Choroid plexus epithelial cell (primary cell): ENCODE measurements at places on chromosomes 12 and 14.

- DNase-seq: no peak
Observed at GRCh38 chr12:47408171-47408871, 297.5 kb downstream of the RPAP3 start.

DNA sequence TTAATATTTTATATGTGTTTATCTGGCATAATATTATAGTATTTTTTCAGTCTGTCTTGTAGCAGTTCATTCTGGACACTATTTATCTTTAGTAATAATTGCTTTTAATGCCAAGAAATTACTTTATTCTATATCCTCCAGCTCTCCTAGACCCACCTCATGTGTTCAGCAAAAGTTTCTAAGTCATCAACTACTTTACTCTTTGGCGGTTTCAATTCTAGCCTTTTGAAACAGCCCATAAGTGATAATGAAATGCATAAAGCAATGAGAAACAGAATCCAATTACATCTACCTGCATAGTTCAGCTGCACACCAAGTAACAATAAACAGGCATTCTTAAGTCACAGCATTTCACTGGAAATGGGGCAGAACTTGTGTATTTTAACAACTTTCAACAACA, 225.5 kb downstream of the SLC25A21 start:
- no peak for DNase-seq

DNA sequence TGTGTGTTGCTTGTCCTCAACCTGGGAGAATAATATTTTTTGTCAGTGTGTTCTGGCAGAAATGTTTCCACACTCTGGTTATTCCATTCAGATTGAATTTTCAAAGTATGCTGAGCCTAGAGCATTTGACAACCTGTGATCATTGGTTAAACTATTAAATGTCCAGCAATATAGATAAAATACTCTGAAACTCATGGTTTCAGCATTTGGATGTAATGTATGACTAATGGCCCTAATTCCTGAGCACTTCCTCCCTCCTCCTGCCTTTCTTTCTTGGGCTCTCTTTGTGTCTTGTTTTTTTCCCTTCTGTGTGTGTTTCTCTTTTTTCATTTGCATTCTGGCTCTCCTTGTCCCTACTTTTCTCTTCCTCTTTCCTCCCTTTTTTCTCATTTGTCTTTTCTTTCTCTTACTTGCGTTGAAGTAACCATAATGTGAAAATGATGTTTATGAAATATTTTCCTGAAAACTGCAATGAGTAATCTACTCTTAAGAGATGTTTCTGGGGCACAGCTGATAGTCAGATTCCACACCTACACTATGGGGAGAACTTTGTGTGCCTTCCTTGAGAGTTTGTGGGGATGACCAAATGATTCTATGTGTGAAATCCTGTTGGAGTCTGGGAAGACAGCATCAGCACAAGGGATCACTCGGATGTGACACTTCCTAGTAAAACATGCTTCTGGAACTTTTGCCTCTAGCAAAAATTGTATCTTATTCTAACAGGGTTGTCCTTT, 74.6 kb downstream of the FRMD6 start:
- peak; percentile 70 for DNase-seq

GRCh38 chr12:25377469-25378177, 126.9 kb upstream of the KRAS start:
- DNase-seq: peak; percentile 73
